ENCODE measurements at places on chromosomes 6 and 20.
A peak's percentile ranks its signal among the peaks of the same experiment; 100 is the strongest.

GRCh38 chr6:22636452-22636851, 67.1 kb downstream of the HDGFL1 start:
- no peak for DNase-seq

DNA sequence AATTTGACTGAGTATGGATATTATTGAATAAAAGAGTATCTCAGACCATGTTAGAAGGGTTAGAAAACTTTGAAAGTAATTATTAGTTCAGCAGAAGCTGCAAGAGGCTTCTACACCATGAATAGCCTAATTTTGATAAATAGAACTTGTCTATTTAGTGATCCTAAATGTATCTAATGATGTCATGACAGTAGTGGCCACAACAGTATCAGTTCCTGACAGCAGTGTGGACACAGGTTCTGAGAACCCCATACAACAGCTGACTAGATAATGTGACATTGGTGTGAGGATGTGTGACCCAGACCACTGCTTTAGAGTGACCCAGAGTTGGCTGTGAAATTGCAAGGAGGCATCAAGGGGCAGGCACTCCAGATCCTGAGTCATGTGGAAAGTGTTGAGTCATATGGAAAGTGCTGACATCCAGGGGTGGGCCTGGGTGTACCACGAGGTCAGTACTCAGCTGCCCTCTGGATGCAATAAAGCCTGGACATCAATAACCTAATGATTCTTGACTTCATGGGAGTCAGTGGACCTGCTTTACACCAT, 754.7 kb downstream of the DHX35 start:
- no peak for DNase-seq

DNA sequence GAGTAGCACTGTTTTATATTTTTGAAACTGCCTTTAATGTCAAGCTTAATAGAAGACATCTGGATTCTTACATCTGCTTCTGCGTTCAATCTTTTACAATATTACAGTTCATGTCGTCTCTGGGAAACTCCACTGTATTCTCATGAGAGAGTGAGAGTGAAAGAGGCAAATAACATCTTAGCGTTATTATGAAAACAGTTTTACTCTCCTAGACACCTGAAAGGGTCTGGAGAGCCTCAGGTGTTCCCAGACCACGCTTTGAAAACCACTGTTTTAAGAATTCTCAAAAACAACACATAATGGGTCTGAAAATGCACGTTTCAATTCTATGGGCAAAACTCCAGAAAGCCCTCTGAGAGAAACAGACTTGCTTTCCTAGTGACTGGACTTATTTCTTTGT, 63.3 kb downstream of the ARHGAP18 start:
- DNase-seq = no peak

- no peak for DNase-seq
These were observed 108.6 kb upstream of the MRPS10 start for GRCh38 chr6:42326248-42326647.

DNA sequence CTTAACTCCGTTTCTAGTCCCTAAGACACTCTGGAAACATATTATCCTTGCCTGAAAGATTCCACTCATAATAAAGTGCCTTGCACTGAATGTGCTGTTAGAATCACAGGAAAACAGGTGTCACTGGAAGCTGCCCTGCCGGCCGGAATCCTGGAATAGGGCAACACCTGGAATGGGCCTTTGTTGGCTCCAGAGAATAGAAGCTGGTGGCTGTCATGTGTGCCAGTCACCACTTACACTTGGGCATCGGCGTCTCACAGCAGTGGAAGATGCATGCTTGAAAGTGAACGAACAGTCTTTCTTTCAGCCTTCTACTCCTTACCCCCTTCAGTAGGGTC, 90.8 kb upstream of the AFDN start:
- no peak for DNase-seq

- no peak for DNase-seq
These were observed 45.7 kb upstream of the SMIM28 start for GRCh38 chr6:138331984-138332383.

DNA sequence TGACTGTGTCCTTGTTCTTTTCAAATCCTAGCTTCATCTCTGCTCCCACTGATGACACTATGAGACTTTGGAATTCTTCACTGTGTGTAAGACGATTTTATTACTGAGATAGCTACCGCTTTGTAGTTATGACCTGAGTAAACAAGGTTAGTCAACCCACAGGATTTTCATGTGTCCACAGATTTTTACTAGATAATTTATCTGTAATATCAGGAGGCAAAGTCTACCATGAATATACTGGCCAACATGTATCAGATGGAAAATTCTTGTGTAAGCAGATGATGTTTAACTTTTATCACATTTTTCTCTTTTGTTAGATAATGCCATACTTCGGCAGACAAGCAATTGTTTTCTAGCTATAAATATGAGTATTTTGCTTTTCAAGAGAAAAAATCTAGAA, 119.8 kb downstream of the SGK1 start:
- DNase-seq = peak; percentile 23

- no peak for DNase-seq
These were observed 27.2 kb upstream of the GPR63 start for GRCh38 chr6:96864216-96865054.

DNA sequence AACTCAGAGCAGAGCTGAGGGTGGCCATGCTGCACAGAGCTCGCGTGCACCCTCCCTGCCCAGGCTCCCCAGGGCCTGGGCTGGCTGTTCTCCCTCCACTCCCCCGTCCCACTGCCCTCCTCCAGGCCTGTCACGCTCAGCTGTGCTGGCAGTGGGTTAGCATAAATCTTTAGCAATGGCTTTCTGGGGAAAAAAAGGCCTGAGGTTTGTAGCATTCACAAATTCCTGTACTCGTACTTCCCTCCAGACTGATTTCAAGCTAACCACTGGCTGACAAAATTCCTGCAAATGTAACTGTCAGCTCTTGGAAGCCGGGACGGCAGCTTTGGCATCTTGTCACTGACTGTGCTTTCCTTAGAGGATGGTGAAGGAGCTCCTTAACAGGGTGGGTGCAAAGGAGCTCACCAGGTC, 22.3 kb upstream of the SMOC2 start:
- no peak for DNase-seq

- no peak for DNase-seq
These were observed 195.6 kb downstream of the NFATC2 start for GRCh38 chr20:51346686-51347485.

DNA sequence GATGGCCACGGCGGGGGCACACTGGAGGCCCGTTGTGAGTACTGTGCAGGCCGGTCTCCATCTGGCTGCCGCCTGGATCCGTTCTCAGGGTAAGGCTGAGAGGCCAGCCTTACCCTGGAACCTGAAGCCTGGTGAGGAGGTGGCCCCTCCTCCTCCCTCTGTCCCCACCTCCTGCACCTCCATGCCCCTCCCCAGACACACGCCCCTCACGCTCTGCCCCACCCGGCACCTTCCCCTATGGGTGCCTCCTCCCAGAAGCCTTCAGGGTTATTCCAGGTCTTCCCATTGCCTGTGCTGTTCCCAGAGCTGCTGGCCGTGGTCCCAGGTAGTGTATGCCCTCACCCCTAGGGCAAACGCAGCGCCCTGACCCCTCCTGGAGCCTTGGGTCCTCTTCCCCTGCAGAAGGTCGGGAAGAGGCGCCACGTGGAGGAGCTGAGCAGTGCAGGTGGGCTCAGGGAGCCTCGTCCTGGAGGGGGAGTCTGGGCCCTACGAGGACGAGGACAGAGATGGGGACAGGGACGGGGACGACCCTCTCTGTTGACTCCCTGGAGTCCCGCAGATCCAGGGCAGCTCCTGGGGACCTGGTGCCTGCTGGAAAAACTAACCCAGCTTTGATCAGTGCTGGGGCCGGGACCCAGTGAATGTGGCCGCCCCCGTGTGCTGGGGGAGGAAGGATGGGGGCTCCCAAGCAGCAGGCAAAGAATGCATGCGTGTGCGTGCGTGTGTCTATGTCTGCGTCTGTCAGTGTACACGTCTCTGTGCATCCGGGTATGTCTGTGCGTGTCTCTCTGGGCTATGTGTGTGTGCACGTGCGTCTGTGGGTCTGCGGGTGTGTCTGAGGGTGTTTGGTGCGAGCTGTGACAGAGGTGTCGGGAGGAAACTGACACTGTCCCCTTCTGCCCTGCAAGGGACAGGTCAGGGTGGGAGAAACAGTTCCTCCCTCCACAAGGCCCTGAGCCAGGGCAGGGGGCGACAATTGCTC, 8.2 kb upstream of the HRH3 start:
- DNase-seq = no peak

GRCh38 chr6:125533710-125534397, 215.6 kb upstream of the HEY2 start:
- DNase-seq = no peak

DNA sequence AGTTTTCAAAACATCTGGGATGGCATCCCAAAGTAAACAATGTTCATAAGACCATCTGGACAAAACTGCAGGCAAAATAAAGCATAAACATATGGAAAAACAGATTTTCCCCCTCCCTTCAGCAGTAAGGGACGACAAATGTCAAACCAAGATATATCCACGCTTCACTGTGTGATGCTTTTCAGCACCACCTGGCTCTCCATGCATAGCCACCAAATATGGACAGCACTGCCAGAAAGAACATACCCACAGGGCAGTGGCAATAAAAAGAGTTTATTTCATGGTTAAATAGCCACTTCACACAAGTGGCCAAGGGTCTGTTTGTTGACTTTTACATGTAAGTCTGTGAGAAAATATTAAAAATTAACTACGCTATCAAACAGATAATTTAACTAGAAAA, 23.1 kb downstream of the USP45 start:
- no peak for DNase-seq

DNA sequence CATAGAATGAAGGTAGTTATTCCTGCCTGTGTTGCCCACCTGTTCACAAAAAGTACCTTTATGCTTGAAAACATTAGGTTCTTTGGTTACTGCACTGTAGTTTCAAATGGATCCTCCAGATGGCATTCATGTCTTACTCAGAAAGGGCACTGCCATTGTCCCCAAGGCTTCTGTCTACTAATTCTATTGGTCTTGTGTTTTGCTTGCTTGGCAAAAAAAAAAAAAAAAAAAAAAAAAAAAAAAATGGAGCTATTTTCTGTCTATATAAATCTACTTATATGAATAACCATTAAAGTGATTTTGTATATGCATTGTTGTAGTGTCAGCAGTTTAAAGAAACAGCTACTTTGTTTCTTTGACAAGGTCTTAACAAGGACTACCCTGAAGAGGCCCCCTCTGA, 12.7 kb upstream of the EFHC1 start:
- peak; percentile 49 for DNase-seq

DNA sequence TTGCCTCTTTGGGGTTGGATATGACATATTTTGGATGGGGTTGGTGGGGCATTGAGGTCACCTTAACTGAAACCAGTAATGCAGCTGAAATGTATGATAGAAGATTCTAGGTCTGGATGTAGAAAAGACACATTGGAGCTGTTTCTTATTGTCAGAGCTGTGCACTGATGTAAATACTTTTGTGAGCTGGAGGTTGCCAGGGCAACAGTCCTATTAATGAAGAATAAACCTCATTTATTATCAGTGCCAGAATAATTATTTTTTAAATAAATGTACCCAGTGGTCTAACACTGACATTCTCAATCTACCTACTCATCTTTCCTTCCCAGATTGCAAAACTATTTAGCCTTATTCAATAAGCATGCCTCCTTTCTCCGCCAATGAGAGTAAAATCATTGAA, 57.0 kb downstream of the CAP2 start:
- no peak for DNase-seq

GRCh38 chr20:49447946-49448809, 34.3 kb downstream of the KCNB1 start:
- DNase-seq = peak; percentile 45

DNA sequence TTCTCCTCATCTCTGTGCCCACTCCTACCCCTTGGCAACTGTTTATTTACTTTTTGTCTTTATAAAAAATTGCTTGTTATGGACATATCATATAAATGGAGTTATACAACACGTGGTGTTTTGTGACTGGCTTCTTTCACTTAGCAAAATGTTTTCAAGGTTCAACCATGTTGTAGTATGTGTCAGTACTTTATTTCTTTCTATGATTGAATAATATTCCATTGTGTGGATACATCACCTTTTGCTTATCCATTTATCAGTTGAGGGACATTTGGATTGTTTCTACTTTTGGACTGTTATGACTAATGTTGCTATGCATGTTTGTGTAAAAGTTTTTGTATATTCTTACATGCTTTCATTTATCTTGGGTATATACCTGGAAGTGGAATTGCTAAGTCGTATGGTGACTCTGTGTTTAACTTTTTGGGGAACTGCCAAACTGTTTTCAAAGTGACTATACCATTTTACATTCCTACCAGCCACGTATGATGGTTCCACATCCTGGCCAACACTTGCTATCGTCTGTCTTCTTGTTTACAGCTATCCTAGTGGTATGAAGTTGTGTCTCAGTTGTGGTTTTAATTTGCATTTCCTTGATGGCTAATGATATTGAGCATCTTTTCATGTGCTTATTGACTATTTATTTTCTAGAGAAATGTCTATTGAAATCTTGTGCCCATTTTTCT, 84.4 kb downstream of the SLX4IP start:
- DNase-seq = no peak

GRCh38 chr20:36538026-36538722, 3.1 kb upstream of the MYL9 start:
- no peak for DNase-seq

- no peak for DNase-seq
These were observed 113.7 kb downstream of the TNFAIP3 start for GRCh38 chr6:137980777-137981176.

- no peak for DNase-seq
These were observed 40.9 kb downstream of the KIZ start for GRCh38 chr20:21166801-21167200.

DNA sequence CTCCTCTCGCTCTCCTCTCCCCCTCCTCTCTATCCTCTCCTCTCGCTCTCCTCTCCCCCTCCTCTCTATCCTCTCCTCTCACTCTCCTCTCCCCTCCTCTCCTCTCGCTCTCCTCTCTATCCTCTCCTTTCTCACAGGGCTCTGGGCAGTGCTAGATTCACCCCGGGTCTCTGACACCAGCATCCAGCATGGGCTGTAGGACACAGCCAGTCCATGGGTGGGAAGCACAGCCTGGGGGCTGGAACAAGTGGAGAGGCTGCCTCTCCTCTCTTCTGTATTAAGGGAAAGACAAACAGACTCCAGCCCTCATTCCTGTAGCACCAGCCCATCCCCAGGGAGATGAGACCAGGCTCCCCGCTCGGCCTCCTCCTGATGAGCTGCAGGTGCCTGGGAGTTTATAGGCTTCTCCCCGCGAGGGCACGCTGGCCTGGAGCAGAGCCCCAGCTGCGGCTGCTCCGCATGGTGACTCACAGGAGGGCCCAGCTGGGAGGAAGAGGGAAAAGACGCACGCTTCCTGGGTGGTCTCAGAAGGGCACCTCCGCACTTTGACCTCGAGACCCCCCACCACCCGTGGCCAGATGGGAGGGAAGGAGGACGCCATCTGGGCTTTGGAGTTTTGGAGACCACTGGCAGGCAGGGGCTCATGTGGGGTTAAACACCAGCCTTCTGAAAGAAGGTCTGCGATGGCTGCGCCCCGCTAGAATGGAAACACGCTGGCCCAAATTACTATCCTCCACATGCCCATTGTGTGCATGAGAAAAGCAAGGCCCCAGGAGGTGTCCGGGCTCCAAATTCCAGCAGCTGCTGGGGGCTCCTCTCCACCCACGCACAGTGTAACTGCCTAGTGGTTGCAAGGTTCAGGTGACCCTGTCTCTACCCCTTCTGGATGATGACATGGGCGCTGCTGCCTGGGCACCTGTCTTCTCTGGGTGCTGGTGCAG, 68.0 kb downstream of the BMP7 start:
- DNase-seq = no peak

GRCh38 chr6:168615837-168616236, 174.9 kb downstream of the SMOC2 start:
- no peak for DNase-seq

GRCh38 chr6:150651808-150652470, 52.3 kb downstream of the PLEKHG1 start:
- DNase-seq = no peak

- DNase-seq = no peak
These were observed 9.8 kb downstream of the MRPS18A start for GRCh38 chr6:43677759-43678158.

All from hepatocyte (in vitro differentiated cells).